ENCODE measurements at places on chromosomes 1 and 21. TPM values are rescaled to one million over a fixed set of nuclear protein-coding genes. Genes with fewer than 3 reads are reported as not detected.

PDZK1IP1 gene
- 0.30 TPM for total RNA-seq

TMEM51 gene
- 11.9 TPM for total RNA-seq

SLAMF1 gene
- total RNA-seq: not detected

DYNLT5 gene
- total RNA-seq: 1.4 TPM

SERPINC1 gene
- total RNA-seq: not detected

HSD3B2 gene
- total RNA-seq: not detected

TRIM67 gene
- total RNA-seq: not detected

LDLRAD1 gene
- not detected for total RNA-seq

SLC2A5 gene
- total RNA-seq: not detected

NEGR1 gene
- 0.25 TPM for total RNA-seq

OPRD1 gene
- total RNA-seq: not detected

ZNF593OS gene
- total RNA-seq: not detected

CEP85 gene
- total RNA-seq: 13.4 TPM

FAM3B gene
- total RNA-seq: not detected

ANGPTL1 gene
- not detected for total RNA-seq

ASAP3 gene
- 3.8 TPM for total RNA-seq

SYT6 gene
- total RNA-seq: not detected

SLC30A10 gene
- total RNA-seq: not detected

KRTAP13-2 gene
- not detected for total RNA-seq

TDRKH gene
- 5.6 TPM for total RNA-seq

SIM2 gene
- 0.10 TPM for total RNA-seq

TENT5C gene
- 1.00 TPM for total RNA-seq

SETSIP gene
- not detected for total RNA-seq

FAM163A gene
- total RNA-seq: 0.30 TPM

ACTL8 gene
- total RNA-seq: not detected

OLIG2 gene
- not detected for total RNA-seq

SLC39A1 gene
- 94.3 TPM for total RNA-seq

IFNLR1 gene
- not detected for total RNA-seq

CCDC185 gene
- total RNA-seq: not detected

CD160 gene
- not detected for total RNA-seq

ALG14 gene
- total RNA-seq: 1.3 TPM

SPATA21 gene
- total RNA-seq: not detected

SPRR2A gene
- not detected for total RNA-seq

FCGR3A gene
- not detected for total RNA-seq

NOTCH2 gene
- total RNA-seq: 4.0 TPM

PODN gene
- total RNA-seq: not detected

CRYBG2 gene
- not detected for total RNA-seq

VASH2 gene
- under 0.01 TPM for total RNA-seq

SYDE2 gene
- total RNA-seq: 0.80 TPM

CFAP57 gene
- total RNA-seq: 0.15 TPM

C8A gene
- total RNA-seq: not detected

NPR1 gene
- 15.3 TPM for total RNA-seq

LRRC38 gene
- 0.40 TPM for total RNA-seq

GUCA2B gene
- not detected for total RNA-seq

KRTAP10-5 gene
- total RNA-seq: not detected

KCNJ9 gene
- total RNA-seq: not detected

CDA gene
- total RNA-seq: 1.1 TPM

C1QB gene
- total RNA-seq: not detected

NIBAN1 gene
- 19.1 TPM for total RNA-seq

AMY1C gene
- total RNA-seq: not detected

CA6 gene
- not detected for total RNA-seq

Data from mammary microvascular endothelial cell (primary cell).